ENCODE measurements at places on chromosomes 6 and 20.

GRCh38 chr6:69976591-69977090 is 110.3 kb downstream of the COL19A1 start:
- DNase-seq = no peak

DNA sequence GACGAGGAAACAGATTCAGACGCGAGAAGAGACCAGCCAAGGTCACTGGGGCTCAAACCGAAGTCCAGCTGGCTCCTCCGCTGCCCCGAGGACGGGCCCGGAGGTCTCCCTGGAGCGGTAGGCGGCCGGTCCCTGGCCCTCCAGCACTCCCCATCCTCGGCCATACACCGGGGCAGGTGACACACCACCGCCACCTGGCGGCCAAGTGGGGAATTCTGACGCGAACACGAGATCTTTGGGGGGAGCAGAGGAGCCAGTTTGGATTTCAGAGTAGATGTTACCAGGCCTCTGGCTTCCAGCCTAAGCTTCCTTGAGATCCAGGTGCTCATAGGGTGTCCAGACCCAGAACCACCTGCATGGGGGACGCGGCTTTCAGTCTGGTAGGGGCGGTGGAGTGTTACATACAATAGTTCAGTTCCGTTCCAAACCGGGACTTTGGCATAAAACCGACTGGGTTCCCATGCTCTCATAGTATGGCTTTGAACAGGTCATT is 16.1 kb downstream of the BPIFB1 start:
- DNase-seq = peak; percentile 71

GRCh38 chr6:127951172-127951917 is 50.5 kb upstream of the THEMIS start:
- DNase-seq = no peak

DNA sequence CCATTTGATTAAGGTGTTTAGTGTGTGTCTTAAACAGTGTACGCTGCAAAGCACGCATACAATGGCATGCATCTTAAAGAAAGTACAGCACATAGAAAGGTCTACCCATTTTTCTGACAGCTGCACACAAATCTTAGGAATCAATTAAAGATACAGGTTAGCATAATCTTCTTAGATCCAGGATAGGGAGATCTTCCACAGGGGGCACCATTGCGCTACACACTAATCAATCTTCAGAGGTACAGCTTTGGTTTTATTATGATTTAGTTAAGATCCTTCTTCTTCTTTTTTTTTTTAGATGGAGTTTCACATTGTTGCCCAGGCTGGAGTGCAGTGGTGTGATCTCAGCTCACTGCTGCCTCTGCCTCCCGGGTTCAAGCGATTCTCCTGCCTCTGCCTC is 63.7 kb upstream of the BEND3 start:
- no peak for DNase-seq

GRCh38 chr20:42399802-42400201 is 781.6 kb upstream of the CHD6 start:
- no peak for DNase-seq

DNA sequence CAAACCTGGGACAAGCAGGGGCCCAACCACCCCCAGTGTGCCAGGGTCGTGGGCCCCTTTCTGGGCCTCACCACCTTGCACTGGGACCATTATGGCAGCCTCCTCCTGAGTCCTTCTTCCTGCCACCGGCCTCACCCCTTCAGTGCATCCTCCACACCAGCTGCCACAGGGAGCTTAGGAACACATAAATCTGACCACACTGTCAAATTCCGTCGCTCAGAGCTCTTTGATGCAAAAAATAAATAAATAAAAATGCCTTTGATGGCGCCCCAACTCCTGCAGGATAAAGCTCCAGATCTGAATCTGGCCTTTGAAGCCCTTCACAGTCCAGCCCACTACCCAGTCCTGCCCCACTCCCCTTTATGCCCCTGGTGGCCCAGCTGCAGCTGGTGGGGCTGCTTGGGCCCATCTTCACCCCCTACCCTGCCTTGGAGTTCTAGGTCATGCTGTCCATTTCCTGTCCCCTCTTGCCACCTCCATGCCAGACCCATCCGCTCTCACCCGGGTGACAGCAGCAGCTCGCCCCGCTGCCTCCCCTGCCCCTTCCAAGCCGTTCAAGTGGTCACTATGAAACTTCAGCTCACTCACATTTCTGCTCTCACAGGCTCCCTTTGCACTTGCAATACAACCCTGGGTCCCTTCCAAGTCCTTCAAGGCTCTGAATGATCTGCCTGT is 16.0 kb downstream of the MYH7B start:
- DNase-seq = no peak

DNA sequence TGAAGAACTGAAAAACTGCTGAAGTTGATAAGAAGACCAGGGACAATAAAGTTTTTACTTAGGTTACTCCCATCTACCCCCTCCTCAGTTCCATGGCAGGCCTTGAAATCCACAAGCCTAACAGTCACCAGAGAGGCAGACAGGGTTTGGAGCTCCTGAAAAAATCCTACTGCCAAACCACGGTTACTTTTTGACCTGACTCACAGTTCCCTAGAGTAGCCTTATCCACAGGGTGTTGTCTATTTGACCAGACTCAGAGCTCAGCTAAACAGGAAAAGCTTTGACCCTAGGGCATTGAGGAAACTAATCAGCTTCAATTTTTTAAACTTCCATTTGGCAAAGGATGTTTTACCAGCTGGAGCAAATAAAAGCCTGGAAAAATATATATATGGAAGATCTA is 257.7 kb upstream of the NT5E start:
- no peak for DNase-seq

- no peak for DNase-seq
Measured at GRCh38 chr6:68094070-68094469, 541.0 kb upstream of the ADGRB3 start.

DNA sequence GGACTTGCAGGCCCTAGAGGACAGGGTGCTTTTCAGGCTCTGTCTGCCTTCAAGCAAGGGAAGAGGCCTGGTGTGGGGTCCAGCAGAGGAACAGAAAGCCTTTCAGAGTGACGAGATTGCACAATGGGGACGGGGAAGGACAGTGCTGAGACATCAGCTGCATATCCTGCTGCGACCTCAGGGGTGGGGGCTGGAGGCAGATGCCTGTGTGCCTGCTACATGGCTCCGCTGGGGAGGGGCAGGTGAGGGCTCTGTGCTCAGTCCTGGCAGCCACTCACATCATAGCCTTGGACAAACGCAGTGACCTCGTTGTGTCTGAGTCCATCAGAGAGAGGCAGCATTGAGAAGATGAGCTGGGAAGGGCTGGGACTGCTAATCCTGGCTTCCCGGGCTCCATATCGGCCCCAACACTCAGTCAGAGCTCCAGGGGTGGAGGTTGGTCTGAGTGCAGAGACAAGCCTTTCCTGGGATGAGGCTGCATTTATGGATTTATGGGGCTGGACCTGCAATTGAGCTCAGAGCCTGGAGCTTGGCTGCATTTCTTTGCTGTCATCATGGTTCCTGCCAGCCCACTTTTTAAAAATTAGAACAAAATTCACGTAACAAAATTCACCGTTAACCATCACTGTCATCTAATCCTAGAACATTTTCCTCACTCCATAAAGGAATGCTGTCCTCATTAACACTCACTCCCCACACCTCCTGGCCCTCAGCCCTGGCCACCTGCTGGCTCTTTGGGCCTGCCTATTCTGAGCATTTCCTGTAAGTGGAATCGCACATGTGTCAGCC is 196.9 kb upstream of the SLC24A3 start:
- no peak for DNase-seq

DNA sequence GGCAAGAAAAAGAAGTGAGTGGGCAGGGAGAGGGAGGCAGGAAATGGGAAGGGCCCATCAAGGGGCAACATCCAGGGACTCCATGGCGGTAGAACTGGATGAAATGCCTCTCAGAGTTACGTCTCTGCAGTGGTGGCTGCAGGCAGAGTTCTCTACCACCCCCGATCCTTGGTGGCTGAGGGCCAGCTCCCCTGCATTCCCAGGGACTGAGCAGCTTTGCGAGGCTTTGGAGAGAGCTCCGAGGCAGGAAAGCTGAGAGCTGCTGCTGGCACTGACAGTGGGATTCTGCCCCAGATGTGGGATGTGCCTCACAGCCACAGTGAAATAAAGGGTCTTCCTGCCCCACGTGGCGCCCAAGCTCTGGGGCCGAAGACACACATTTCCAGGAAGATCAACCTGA is 236.6 kb downstream of the SLC24A3 start:
- no peak for DNase-seq

DNA sequence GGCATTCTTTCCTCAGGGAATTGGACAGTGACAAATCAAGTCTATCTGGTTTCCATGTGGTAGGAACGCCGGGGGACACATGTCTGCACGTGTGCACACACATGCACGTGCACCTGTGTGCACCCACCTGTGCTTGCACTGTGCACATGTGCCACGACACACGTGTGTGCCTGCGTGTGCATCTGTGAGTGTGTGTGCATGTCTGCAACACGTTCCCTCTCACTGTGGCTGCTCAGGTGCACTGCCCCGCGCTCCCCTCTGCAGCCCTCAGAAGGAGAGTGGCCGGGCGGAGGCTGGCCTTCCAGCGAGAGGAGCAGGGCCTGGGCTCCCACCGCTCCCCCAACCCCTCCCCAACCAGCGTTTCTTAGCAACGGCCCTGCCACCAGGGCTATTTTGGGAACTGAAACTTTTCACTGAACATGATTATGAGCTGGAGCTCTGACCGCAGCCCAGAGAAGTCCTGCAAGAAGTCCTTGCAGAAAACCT is 147.8 kb downstream of the PHACTR3 start:
- no peak for DNase-seq

GRCh38 chr6:148413321-148414091 is 70.9 kb downstream of the SASH1 start:
- no peak for DNase-seq

GRCh38 chr6:150417899-150418826 is 49.4 kb downstream of the IYD start:
- no peak for DNase-seq

- no peak for DNase-seq
Measured at GRCh38 chr6:77446249-77446648, 17.0 kb downstream of the HTR1B start.

- no peak for DNase-seq
Measured at GRCh38 chr6:20835315-20836010, 301.2 kb downstream of the CDKAL1 start.

DNA sequence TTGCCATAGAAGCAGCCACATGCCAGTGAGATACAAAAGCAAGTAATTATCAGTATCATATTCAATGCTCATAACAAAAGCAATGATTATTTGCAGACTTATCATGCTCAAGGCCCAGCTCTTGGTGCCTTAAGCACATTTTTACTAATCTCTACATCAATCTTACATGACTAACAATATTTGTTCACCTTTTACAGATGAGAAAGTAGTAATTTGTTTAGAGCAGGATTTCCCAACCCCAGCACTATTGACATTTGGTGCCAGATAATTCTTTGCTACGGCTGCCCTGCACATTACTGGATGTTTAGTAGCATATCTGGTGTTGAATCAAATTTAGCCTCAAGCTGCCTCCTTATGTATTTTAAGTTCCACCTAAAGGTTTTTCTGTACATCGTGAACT is 19.0 kb upstream of the DOK5 start:
- no peak for DNase-seq

GRCh38 chr6:27726619-27727023 is 185.6 kb downstream of the OR2B2 start:
- DNase-seq = no peak

DNA sequence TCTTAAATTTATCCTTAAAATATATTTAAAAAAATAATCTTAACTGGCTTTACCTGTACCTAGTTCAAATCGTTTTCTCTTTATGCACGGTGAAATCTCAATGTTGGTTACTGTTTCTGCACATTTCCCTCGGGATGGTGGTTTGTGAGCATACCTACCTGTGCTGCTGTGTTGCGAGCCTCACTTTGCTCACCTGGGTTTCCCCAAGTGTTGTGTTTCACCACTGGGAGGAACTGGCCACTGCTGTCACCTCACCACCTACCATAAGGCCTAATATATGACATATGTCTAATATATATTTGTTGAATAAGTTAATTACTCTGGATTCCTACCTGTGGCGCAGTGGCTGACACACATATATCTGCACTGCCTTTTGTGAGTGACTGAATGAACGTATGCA is 493.5 kb upstream of the FLRT3 start:
- no peak for DNase-seq

DNA sequence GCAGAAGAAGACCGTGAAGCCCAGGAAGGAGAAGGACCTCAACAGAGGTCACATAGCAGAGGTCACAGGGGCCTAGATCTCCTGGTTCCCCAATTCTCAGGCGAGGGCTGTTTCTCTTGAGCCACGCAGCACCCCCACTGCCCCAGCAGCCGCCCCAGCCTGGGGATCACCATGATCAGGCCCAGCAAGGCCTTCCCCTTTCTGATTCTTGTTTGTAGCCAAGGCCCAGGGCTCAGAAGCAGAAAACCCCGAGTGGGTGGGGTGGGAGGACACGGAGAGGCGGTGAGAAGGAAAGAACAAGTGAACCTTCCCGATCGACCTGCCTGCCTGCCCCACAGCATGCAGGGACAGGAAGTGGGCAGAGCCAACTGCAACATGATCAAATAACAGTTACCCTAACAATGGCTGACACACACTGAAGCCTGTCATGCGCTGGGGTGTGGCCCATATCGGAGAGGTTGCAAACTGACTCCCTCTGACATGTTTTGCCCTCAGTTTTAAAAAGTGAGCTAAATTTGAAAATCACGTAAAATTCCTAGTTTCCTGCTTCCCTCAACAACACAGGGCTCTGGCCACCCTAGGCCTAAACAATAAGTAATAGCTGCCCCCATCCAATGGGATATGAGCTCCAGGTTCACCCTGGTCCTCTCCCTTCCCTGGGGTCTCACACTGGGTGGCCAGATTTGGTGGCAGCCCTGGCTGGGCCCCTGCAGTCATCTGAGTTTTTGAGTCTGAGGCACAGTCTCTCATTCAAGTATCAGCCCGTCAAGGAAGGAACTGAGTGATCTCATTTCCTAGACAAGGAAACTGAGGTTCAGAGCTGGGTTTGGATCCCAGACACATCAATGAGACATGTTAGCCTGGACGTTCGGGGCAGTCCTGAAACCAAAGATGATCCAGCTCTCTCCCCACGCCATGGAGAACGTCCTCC is 6.5 kb downstream of the PEDS1 start:
- DNase-seq = peak; percentile 28

GRCh38 chr6:143619824-143620401 is 57.9 kb upstream of the PHACTR2 start:
- no peak for DNase-seq

DNA sequence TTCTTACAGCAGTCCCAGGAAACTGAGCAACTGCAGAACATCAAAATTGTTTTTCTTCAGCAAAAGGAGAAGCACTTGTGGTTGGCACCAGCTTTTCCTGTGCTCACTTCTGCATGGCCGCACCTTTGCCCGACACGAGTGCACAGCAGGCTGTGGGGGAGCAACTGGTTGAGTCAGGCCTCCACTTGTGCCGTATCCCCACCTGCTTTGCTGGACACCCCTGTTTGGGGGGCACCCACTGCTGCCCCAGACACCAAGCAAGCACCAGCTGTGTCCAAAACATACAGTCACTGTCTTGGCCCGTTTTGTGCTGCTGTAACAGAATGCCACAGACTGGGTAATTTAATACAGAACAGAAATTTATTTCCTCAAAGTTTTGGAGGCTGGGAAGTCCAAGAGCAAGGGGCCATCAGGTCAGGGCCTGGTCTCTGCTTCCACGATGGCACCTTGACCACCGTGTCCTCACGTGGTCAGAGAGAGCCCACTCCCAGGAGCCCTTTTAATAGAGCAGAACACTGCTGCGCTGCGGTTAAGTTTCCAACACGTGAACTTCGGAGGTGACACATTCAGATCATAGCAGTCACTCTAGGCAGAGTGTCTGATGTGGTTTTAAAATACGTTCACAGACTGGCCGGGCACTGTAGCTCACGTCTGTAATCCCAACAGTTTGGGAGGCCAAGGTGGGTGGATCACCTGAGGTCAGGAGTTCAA is 8.7 kb upstream of the GMEB2 start:
- peak; percentile 67 for DNase-seq

GRCh38 chr6:71468841-71469700 is 180.5 kb downstream of the OGFRL1 start:
- DNase-seq = no peak

Data from activated naive CD4-positive, alpha-beta T cell (primary cell).